ENCODE measurements at places on chromosomes 4 and X.

DNA sequence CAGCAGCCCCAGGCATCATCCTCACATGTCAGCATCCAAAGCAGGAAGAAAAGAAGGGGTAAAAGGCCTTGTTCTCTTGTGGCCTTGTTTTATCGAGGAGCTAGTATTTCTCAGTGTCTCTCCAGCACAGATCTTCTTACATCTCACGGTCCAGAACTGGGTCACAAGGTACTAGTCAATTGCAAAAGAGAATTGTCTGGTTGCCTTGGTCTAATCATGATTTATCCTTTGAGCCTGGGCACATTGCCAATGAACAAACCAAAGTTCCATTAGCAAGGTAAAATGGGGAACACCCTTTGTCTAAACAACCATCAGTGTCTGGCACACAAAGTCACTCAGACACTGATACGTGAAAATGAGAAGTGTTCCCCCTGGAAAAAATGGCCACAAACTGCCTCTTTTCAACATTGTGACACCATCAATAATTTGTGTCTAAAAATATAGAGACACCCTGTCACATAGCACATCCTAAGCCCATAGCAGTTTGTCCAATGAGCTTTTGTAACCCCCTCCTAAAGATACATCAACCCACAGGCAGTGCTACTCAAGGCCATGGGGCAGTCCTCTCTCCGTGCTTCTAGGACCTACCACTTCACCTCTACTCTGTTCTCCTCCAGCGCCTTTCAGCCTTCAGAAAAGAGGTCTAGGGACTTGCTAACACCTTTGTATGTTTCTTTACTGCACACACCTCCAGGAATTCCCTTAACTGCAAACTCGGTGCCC, 534.4 kb downstream of the MID1IP1 start:
- no peak for DNase-seq

DNA sequence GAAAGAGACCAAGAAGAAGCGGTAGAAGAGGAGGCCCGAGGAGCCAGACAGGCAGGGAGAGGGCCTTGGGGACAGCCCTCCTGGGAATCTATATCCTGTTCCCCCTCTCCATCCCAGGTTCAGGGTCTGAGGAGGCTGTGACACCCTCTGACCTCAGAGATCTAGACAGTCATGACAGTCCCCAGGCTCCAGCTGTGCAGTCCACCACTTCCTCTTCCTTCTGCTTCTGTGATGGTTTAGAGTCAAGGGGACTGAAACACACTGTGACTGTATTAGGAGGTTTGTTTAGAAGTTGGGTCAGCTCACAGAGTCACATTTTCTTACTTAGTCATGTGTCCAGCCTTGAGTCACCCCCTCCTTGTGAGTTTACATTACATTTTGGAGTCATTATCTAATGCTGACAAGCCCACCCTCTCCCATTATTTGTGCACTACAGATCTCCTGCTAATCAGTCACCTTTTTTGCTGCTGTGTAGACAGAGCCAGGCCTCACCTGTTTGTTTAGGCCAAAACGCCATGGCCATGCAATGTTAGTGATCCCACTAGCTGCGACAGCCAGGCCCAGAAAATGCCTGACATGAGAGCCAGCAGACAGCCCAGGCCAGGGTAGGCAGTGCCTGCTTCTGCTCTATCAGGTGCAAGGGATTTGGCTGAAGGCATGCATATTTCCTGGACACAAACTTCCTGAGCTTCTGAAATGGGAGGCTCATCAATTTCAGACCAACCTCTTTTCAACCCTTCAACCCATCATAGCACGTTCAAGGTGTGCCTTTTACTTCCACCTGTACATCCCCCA, 26.0 kb downstream of the MANBA start:
- no peak for DNase-seq

DNA sequence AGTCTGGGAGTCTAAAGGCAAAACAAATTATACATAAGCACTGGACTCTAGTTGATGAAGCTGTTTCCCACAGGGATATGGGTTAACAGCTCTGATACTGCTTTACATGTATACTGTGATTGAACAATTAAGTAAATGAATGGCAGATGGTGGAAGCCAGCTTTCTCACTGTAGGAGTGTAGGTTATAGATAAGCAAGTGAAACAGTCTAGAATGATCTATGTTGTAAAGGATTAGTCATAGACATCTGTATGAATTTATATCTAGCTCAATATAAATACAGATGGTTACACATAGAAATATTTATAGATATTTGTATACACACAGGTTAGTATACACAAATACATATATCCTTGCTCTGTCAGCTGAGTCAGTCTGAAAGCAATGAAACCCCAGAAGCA, 276.1 kb downstream of the PPARGC1A start:
- no peak for DNase-seq

GRCh38 chr4:101853028-101853427, 62.5 kb downstream of the BANK1 start:
- no peak for DNase-seq

DNA sequence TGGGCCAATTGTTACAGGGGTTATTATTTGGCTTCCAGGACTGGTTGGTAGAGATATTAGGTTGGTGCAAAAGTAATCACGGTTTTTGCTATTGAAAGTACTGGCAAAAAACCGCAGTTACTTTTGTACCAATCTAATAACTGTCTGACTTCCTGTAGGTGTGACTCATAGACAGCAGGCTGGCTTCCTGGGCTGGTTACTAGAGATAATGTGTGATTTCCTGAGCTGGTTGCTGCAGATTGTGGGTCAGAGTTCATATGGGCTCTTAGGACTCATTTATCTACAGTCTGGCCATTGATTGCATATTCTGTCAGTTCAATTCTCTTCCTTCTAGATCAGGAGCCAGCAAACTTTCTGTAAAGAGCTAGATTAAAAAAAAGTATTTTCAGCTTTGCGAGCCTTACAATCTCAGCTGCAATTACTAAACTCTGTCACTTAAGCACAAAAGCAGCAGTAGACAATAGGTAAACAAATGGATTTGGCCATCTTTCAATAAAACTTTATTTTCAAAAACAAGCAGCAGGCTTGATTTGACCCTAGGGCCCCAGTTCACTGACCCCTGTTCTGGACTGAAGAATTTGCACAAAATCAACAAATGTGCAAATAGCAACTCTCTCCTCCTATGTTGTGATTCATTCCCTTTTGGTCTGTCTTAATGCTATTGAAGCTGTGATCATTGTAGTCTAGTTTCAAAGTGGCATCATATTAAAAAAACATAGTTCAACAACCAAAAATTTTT, 50.8 kb upstream of the BOD1L1 start:
- DNase-seq: no peak

DNA sequence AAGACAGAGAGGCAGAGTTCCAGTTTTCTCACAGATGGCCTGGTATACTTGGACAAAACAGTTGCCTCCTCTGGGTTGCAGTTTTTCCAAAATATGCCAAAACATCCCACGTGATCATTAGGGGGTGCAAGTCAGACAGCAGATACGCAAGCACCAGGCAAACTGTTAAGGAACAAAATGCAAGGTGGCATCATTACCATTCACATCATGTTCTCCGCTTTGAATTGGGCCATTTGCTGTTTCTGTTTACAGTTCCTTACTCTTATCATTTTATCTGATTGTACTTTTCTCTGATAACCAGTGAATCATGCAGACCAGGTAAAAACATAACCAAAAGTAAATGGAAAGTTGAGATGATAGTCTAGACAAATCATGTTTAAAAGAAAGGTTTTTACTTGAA, 16.4 kb upstream of the HMGB3 start:
- no peak for DNase-seq

GRCh38 chrX:96688789-96689188, 4.1 kb downstream of the DIAPH2 start:
- no peak for DNase-seq

DNA sequence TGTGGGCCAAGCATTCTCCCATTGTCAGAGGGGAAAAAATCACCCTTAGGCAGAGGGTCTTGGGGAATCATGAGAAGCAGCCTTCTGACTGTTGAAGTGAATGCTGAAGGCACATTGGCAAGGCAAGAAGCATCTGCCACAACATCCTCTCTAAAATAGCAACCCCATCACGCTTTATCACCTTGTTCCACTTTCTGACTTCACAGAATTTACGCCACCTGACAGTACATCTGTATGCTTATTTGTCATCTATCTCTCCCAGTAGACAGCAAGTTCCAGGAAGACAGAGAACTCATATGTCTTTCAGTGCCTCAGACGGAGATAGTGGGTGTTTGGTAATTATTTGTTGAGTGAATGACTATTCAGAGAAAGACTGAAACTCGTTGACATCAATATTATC, 68.4 kb upstream of the SCML1 start:
- no peak for DNase-seq

DNA sequence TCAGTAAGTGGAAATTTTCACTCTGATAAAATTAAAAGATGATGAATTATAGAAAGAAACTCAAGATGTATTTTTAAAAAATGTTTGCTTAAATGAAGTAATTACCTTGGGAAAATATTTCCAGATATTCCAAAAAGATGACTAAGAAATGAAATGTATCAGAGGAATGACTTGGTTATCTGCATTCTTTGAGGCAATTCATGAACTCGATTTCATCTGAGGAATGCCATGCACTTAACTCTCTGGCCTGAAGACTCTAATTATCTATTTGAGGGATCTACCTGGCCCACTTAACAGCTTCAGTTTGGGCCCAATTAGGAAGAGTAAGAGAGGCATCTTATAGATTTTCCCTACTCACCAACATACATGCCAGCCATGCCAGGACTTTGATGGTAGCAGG, 182.3 kb downstream of the INPP4B start:
- no peak for DNase-seq

GRCh38 chrX:65837875-65838549, 170.6 kb downstream of the MSN start:
- DNase-seq: no peak

- DNase-seq: no peak
Measured at GRCh38 chr4:56863441-56864139, 42.1 kb upstream of the SPINK2 start.
